ENCODE measurements at places on chromosomes 7 and 10. TPM values are rescaled to one million over a fixed set of nuclear protein-coding genes. Genes with fewer than 3 reads are reported as not detected.

The CCDC146 gene
- 1.2 TPM for total RNA-seq

The MGMT gene
- total RNA-seq, result 22.2 TPM

The DMBT1 gene
- 0.33 TPM for total RNA-seq

The PAOX gene
- total RNA-seq, result 7.2 TPM

The PHKG1 gene
- total RNA-seq, result 0.96 TPM

The C10orf143 gene
- total RNA-seq, result 1.3 TPM

DNA sequence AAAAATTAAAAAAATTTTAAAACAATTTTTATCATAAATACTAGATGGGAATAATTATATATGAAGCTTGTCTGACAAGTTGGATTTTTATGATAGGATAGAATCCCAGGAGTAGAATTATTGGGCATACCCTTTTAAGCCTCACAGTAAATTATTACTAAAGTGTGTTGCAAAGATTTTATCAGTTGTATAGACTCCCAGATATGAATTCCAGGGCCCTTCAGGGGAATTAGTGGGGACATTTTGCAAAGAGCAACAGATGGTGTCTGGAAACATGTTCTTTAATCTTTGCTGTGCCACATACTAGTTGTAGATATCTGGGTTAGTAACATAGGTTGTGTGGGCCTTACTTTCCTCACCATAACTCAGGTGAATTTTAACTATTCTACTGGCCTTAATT lies 28.7 kb downstream of the ZEB1 start:
- DNase-seq, result no peak

- DNase-seq, result peak; percentile 88
Measured at GRCh38 chr10:20598590-20598989, 298.5 kb downstream of the NEBL start.

DNA sequence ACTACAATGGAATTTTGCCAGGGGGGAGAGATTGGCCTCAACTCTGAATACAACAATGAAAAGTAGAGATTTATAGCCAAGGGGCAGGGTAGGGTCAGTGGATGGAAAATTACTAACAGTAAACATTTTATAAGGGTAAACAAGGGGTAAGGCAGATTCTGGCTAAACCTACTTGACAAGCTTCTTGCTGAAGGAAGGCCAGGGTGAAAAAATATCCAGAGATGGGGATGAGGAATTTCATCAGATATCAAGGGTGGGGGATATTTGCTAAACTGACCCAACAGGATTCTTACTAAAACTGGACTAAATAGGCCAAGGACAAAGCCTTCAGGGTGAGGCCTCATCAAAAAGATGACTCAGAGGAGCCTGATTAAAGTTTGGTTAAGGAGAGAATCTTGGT lies 156.3 kb downstream of the RTKN2 start:
- peak; percentile 52 for DNase-seq

DNA sequence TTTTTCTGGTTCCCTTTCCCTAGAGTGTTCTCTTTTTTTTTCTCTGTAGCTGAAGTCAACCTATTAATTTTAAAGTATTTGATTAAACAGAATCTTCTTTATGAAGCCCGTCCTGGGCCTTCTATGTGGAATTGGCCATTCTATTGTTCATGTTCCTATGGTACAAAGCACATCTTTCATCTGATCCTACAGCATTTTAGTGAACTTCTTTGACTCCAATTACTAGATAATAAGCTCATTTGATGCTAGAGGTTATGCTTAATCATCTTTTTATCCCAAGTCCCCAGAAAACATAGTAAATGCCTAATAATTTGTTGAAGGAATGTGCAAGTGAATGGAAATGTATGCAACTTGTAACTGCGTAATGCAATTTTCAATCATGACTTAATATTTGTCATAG lies 472.0 kb upstream of the KLF6 start:
- no peak for DNase-seq

- no peak for DNase-seq
Measured at GRCh38 chr10:44242826-44243225, 142.1 kb downstream of the CXCL12 start.

GRCh38 chr10:61860964-61861758 lies 40.3 kb upstream of the ARID5B start:
- no peak for DNase-seq

- no peak for DNase-seq
Measured at GRCh38 chr7:157784979-157785441, 448.2 kb downstream of the DNAJB6 start.

DNA sequence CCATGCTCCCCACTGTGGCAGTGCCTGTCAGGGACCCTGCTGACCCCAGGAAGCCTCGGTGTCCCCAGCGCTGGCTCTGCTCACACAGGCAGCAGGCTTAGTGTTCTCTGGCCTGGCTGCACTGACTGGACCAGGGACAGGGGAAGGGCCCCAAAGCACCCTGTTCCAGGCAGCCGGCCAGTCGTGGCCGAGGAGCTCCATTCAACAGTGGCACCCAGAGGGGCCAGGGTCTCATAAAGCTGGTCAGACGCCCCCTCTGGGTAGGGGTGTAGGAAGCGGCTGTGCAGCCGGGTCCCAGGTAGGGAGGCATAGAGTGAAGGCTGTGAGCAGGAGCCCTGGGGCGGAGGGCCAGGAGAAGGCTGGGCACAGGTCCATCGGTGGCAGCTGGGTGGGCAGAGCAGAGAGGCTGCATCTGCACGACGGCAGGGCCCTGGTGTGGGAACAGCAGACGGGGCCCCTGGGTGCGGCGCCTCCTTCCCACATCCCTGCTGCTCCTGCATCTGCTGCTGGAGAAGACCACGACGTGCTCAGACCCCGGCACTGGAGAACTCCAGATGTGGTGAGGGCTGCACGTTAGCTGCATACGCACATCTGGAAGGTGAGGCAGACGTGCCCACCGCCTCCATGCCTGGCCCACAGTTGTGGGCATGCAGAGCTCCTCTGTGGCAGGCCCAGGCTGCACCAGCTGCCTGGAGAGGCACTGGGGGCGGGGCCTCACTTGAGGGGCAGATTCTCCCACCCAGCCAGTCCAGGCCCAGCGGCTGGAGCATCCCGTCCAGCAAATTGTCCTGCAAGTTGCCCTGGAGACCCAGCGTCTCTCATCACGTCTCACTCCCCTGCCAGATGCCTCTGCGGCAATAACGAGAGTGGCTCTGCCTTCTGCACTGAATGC lies 25.1 kb downstream of the MNX1 start:
- DNase-seq, result no peak

- no peak for DNase-seq
Measured at GRCh38 chr7:156898938-156899337, 6.0 kb upstream of the LMBR1 start.

DNA sequence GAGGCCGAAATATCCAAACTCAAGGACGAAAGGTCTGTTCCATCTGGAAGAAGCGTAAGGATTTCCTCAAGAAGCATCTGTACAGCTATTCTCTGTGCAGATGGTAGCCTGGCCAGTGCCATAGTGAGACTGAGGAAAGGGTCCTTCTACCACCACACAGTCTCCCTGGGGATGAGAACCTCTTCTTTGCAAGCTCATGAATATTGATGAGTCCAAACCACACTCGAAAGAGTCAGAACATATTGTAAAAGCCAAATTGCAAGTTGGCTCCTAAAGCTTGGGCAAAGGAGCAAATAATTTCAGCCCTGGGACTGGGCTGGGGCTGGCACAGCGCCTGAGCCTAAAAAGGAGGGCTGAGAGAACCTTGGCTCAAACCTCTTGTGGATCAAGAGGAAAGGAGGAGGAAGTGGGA lies 66.1 kb upstream of the PIP4K2A start:
- no peak for DNase-seq

DNA sequence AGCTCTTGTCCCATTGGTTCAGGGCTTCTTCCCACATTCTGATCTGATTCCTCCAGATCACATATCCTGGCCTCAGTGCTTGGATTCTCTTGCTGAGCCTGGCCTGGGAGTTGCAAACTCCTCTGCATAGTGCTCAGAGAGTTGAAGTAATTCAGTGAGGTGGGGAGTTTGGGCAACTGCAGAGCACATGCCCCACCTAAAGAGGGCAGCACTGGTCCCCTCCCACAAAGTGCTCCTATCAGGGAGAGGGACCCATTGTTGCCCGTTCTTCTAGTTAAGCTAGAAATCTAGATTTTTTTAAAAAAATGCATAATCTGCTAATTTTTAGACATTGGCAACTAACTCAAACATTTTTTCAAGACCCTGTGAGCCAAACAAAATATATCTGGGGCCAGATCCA lies 45.1 kb downstream of the CHN2 start:
- no peak for DNase-seq

DNA sequence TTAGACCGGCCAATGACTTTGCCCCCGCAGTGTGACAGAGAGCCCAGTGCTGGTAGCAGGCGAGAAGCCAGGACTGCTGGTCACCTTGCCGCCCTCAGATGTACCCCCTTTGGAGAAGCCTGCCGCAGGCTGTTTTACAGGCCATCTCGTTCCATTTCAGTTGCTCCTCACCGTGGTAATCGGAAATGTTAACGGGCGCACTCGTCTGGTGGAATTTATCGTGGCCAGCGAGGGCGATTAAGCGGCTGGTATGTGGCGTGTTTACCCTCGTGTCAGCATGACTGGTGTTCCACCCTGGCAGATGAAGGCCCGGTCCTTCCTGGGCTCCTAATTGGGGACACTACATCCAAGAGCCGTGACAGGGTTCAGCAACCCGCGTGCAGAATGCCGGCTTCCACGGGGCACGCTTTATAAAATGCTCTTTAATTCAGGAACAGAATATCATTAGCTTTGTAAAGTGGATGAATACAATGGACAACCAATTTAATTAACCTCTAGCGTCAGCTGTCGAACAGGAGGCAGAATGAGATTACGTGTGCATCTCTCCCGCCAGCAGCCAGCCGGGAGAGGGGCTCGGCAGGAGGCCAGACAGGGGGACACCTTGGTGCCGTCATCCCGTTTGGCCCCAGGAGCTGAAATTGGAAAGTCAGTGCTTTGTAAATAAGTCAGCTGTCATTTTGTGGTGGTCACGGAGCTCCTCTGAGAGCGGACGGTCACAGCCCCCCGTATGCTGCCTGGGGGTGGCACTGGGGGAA lies 108.3 kb downstream of the NKX6-2 start:
- no peak for DNase-seq

GRCh38 chr7:90320418-90320800 lies 695 bp downstream of the FAM237B start:
- DNase-seq, result no peak

All from mammary epithelial cell (primary cell).